ENCODE measurements at places on chromosomes 1 and 21. TPM values are rescaled to one million over a fixed set of nuclear protein-coding genes. Genes with fewer than 3 reads are reported as not detected.

CLCA2 gene
- total RNA-seq = 0.13 TPM

DNA sequence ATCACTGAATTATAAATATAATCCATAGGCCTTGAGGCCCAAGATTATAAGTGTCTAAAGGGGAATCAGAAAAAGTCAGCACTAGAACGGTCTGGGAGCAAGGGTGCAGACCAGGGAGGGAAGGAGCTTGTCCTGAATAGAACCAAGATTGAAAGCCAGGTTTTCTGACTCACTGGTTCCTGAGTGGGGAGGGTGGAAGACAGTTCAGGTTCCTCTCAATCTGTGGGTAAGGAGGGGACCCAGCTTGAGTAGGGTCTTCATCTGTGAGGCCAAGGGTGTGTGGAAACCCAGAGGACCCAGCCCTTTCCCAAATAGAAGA, 842 bp downstream of the LENEP start:
- DNase-seq = no peak

- DNase-seq = no peak
Measured at GRCh38 chr1:177669161-177669560, 300.7 kb downstream of the SEC16B start.

DAB1 gene
- 0.37 TPM for total RNA-seq

DNA sequence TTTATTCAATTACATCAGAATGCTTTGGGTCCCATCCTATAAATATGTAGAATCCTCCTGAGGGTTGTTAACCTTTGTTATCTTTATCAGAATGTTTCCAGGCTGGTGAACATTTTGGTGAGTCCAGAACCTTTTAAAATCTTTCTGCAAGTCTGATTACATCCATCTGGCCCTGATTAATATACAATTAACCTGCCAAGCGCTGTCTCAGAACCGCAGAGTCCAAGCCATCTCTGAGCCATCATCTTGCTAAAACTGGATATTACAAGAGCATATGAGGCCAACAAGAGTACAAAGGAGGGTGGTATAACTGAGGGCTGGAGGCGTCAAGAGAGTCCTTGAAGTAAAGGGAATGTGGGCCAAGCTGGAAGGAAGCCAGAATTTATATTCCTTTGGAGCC, 88.6 kb upstream of the ZC3H11B start:
- no peak for DNase-seq

ERICH3 gene
- not detected for total RNA-seq

GRCh38 chr1:40976952-40977690, 2.4 kb upstream of the CTPS1 start:
- peak; percentile 93 for DNase-seq

- DNase-seq = no peak
Measured at GRCh38 chr1:157135070-157135469, 3.1 kb downstream of the ETV3 start.

- no peak for DNase-seq
Measured at GRCh38 chr1:204154568-204155255, 2.9 kb upstream of the ETNK2 start.

- no peak for DNase-seq
Measured at GRCh38 chr1:114150016-114150415, 3.7 kb downstream of the SYT6 start.

GRCh38 chr1:31707711-31708110, 3.9 kb upstream of the COL16A1 start:
- DNase-seq = peak; percentile 65

- DNase-seq = no peak
Measured at GRCh38 chr1:208688656-208689315, 444.6 kb upstream of the PLXNA2 start.

SCAF4 gene
- total RNA-seq = 28.4 TPM

- DNase-seq = peak; percentile 96
Measured at GRCh38 chr1:235999259-235999925, 65.5 kb downstream of the NID1 start.

SPOCD1 gene
- total RNA-seq = 36.2 TPM

CBR3 gene
- total RNA-seq = 23.6 TPM

DNA sequence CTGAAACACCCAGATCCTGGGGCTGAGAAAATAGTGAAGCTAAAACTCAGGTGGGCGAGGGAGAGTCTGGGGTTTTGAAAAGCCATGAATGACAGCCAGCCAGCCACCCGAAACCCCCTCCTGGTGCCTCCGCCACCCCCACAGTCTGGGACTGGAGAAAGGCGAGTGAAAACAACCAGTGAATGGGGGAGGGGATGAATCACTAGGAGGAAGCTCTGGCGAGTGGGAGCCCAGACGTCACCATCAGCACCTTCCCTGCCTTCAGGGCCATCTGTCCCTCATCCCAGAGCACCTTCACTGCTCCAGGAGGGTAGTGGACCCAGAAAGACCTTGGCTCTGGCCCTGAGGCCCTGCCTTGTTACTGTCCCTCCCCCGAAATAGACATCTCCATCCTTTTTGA, 9.2 kb downstream of the RORC start:
- no peak for DNase-seq
